ENCODE measurements at places on chromosomes 6 and 20.

DNA sequence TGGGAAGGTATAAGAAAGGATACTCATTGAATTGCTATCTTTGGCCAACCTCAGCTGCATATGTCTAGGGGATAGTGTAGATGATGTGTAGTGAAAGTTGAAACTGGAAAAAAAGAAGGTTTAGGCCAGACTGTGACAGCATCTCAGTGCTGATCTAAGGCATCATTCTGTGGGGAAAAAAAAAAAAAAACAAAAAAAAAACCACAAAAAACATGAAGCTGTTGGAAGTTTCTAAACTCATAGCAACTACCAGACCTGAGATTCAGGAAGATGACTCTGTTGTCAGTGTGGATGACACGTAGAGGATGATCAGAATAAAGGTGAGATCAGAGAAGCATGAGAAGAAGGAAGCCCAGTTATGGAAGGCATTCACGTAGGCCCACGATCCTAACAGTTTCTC is 100.8 kb upstream of the CNKSR3 start:
- DNase-seq, result no peak

DNA sequence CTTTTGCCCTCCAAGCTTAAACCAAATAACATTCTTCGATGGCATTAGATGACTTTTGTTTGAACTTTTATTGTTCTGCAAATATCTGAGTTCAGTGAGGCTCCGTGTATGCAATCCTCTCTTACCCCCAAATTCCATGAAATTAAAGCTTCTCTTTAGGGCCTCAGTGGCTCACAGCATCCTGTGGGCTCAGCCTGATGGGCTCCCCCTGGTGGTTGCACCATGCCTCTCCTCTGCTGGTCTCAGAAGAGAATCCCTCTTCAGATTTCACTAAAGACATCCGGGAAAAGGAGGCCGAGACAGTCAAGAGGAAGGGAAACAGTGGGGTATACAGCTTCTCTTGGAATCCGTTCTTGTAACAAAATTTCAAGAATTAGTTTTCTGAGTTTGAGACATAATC is 331.6 kb upstream of the NT5E start:
- DNase-seq, result no peak

- DNase-seq, result no peak
These were observed 23.6 kb upstream of the TGM6 start for GRCh38 chr20:2357114-2357513.

GRCh38 chr6:15152700-15153099 is 93.2 kb upstream of the JARID2 start:
- no peak for DNase-seq

- no peak for DNase-seq
These were observed 1.3 kb downstream of the SLCO4A1 start for GRCh38 chr20:62643521-62644043.

GRCh38 chr20:49751397-49751736 is 37.7 kb upstream of the B4GALT5 start:
- no peak for DNase-seq

- peak; percentile 41 for DNase-seq
These were observed 19.5 kb upstream of the FAM8A1 start for GRCh38 chr6:17580518-17581048.

DNA sequence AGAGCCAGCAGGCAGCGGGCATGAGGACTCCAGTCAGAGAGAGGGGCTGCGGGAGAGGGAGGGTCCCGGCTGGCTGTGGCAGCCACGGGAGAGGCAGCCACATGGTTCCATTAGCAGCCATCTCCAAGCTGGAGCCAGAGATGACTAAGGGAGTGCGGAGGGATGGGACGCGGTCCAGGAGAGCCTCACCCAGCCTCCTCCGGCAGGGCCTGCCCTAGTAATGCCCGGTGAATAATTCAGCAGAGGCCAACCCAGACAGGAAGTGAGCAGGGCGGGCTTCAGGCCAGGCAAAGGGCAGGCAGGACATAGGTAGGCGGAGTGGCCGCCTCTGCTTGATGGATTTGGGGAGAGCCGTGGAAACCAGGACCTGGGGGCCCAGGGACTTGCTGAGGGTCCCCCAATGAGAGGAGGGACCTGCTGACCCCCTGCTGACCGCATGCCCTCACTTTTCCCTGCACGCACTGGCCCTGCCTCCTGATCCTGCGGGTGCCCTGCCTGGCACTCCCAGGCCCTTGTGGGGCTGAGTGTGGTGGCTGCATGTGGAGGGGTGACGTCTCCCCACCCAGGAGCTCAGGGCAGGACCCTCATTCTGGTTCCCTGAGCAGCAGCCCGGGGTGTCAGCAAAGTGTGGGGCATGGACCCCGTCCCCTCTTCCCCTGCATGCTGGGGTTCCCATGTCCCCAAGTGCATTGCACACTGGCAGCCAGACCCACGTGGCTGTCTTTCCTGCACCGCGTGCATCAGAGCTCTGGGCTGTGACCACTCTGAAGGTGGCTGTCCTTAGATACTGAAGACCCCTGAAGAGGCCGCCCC is 51.8 kb upstream of the SLCO4A1 start:
- no peak for DNase-seq

- DNase-seq, result no peak
These were observed 12.5 kb downstream of the NELFCD start for GRCh38 chr20:58993332-58994248.

- no peak for DNase-seq
These were observed 74.5 kb upstream of the ADGRF1 start for GRCh38 chr6:47116606-47117005.

DNA sequence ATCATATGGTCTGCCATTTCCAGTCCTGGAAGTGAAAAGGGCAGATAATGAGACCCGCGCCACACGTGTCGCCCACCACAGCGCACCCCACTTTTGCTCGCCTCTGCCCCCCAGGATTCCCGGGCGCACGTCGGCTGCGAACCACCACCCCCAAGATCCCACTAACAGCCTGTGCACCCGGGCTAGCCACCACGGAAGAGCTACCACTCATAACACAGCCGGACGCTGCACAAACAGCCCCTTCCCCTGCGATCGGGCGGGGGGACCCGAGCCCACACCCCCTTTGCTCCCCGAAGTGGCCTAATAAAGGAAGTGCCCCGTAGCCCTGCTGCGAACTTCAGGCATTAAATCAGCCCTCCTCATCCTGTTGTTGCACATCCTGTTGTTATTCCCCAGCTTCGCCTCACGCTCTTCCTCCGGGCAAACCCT is 506 bp downstream of the CITED2 start:
- DNase-seq, result no peak

DNA sequence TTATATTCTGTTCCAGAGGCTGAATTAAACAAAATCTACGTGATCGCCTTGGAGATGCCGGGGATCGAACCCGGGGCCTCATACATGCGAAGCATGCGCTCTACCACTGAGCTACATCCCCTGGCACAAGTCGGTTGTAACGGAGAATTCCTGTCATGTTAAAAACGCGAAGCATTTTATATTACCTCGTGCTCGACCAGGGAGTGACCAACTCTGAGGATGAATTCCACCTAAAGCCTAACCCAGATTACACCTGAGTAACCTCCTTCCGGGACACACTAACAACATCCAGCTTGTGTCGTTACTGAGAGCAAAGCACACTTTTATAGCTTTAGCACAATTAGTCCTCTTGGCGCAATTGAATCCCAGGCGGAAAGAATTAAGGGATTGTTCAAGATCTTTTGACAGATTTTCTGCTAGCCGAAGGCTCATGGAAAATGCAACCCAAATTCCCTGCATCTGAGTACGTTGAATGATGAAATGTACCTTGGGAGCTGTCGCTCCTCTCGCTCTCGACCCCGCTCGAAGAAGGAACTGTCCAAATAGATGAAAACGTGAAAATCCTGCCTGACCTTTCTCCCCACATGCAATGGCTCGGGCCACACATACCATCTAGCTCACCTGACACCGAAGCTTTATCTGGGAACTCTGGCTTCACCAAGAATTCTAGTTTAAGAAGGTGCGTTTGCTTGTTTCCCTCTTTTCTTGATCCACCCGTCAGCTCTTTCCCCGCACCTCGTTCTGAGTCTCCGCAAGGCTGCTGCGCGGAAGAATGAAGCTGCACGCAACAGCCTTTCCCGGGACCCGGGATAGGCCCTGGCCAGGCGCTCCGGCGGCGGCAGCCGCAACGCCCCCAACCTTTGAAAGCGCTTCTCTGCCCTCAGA is 148.3 kb downstream of the GPX5 start:
- DNase-seq, result peak; percentile 86

Measured in activated T-cell treated with anti-CD3 and anti-CD28 coated beads, Interleukin-2, amount 50 U/mL, for 48 hours (primary cell).